ENCODE measurements at places on chromosomes 11 and 22. TPM values are rescaled to one million over a fixed set of nuclear protein-coding genes. Genes with fewer than 3 reads are reported as not detected.
A peak's percentile ranks its signal among the peaks of the same experiment; 100 is the strongest.

DNA sequence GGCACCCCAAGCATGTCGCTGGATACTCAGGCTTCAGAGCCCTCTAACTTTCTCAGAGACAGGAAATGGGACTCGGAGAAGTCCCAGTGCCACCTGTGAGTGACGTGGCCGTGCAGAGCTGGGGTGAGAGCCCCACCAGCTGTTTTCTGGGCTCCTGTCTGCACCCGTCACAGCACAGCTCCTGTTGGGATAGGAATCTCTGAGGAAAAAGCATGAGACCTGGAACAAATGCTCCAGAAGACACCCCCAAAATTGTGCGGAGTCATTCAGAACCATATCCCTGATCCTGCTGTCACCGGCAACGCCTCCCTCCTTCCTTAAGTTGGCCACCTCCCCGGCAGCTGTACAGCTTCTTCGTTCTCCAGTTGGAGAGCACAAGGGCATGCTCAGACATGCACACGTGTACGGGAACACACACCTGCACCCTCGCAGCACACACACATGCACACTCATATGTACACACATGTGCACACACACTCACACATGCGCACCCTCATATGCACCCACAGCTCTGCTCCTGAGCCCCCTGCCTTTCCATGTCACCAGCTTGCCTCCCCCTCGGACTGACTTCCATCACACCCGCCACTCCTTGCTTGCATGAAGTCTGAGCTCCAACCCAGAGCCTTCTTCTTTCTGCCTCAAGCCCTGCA lies 1430.0 kb downstream of the BRD1 start:
- no peaks in the 10 kb centered on the region for H3K27me3 ChIP-seq
- no peak for DNase-seq
- no peaks in the 10 kb centered on the region for H3K4me1 ChIP-seq

TLCD5 gene
- 4.4 TPM for polyA plus RNA-seq

DNA sequence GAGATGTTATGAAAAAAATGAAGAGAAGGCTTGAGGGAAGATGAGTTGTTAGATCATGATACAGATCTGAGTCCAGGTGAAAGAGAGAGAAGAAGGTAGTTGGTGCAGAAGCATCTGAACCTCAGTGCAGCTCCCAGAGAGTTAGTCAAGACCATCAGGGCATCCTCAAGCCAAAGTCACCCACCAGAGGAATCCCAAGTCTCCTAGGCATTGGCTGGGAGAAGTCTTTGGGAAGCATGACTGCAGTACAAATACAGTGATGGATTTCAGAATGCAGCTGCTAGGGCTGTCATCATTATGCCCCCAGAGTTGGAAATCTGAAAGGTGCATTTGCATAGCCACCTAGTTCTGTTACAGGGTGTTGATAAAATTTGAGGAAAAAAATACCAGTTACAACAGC lies 59.7 kb upstream of the GALNT18 start:
- no peaks in the 10 kb centered on the region for H3K36me3 ChIP-seq
- DNase-seq = no peak
- no peaks in the 10 kb centered on the region for H3K27me3 ChIP-seq

DNA sequence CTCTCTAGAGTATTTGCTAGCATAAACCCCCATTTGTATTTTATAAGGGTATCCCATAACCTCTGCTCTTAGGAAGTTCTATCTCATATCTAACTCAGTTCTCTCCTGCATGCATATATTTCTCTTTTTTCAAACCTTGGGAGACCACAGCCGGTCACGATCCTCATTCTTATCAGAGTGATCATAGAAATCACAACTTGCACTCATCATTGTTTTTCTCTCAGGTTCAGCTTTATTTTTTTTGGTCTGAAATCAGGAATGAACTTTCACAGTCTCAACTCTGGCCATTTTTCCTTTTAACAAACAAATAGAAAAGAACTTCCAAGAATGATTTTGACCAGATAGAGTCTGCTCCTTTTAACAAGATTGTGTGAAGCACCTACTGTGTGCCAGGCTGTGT lies 98.6 kb upstream of the BLID start:
- DNase-seq = no peak
- no peaks in the 10 kb centered on the region for H3K27me3 ChIP-seq
- H3K4me3 ChIP-seq = no peak overlapping the region
- no peaks in the 10 kb centered on the region for H3K4me1 ChIP-seq
- H3K27ac ChIP-seq = no peak overlapping the region

DNA sequence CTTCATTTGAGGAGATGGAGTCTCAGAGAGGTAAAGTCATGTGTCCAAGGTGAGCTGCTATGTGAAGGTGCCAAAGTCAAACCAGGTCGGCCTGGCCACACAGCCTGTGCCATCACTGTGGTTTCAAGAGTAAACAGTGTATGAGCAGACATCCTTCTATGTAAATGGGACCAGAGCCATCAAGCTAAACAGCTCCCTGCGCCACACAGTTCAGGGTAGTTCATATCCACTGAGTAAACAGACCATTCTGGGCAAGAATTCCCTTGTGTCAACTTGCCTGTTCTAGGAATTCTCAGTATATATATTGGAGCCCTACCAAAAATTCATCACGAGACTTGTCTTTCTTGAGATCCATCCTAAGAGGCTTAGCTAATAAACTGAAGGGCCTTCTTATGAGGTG lies 77.5 kb downstream of the AMOTL1 start:
- no peak overlapping the region for H3K4me3 ChIP-seq
- no peaks in the 10 kb centered on the region for H3K4me1 ChIP-seq
- DNase-seq = no peak
- peaks cover 13% of the 10 kb centered on the region for H3K36me3 ChIP-seq
- no peaks in the 10 kb centered on the region for H3K27me3 ChIP-seq
- no peak overlapping the region for H3K27ac ChIP-seq

DNA sequence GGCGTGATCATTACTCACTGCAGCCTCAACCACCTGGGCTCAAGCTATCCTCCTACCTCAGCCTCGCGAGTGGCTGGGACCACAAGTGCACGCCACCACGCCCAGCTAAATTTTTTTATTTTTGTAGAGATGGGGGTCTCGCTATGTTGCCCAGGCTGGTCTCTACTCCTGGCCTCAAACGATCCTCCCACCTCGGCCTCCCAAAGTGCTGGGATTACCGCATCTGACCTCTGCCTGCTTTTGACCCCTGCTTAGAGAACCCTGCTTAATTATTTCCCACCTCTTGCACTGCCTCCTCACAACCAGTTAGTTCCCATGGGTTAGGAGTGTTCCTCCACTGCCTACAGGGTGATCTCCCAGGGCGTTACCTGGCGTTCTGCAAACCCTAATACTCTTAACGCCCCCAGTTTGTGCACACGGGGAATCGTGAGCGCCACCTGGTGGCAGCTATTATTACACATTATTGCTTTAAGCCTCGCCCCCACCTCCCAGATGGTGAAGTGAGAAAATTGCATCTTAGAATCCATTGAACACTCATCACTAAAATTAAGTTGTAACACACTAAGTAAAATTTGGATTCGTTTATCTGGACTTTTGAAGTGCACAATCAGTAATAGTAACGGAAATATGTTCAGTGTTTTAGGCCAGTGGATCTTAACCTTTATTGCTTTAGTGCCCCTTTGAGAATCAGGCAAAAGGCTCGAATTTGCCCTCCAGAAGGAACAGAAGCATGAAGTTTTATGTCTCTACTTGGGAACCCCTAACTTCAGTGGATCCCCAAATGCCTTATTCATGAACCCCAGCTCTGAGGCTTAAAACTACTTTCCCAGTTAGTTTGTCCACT lies 61.4 kb upstream of the ASPHD2 start:
- peak; percentile 23 for DNase-seq
- no peaks in the 10 kb centered on the region for H3K27me3 ChIP-seq
- no peaks in the 10 kb centered on the region for H3K36me3 ChIP-seq
- H3K4me1 ChIP-seq = no peaks in the 10 kb centered on the region
- no peak overlapping the region for H3K4me3 ChIP-seq
- H3K27ac ChIP-seq = no peak overlapping the region

DNA sequence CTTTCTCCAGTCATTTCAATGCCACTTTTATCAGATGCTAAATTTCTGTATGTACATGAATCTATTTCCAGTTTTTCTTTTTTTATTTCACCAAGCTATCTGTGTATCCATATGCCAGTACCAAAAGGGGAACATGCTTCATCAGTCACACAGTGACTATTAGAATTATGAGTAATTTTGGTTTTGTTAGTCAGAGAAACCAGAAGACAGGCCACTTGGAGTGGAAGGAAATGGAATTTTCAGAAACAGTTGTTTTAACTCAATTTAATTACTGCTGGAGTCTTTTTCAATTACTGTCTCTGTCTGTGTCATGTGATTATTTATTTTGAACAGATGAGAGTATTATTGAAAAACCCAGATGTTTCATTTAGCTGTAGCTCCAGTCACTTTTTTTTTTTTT lies 84.6 kb upstream of the ANO3 start:
- H3K4me1 ChIP-seq = no peaks in the 10 kb centered on the region
- DNase-seq = no peak
- H3K4me3 ChIP-seq = no peak overlapping the region
- no peaks in the 10 kb centered on the region for H3K27me3 ChIP-seq

DNA sequence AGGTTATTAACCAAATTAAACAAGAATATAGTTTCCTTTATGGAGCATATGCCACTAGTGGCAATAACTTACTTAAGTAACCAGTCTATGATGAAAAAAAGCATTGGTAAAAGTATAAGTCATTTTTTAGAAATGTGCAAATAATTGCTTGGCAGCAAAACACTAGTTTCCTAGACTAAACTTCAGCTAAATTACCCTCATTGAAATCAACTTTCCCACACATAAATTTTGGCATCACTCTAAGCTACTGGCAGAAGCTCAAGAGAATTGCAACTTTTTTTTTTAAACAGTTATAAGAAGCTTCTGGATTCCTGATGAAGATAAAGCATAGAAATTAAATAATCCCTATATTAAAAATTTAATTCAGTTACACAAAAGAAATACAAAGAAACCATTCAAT lies 12.5 kb downstream of the CCDC34 start:
- H3K4me1 ChIP-seq = peaks cover 9% of the 10 kb centered on the region
- H3K4me3 ChIP-seq = no peak overlapping the region
- no peaks in the 10 kb centered on the region for H3K36me3 ChIP-seq
- DNase-seq = no peak

KDM4E gene
- polyA plus RNA-seq = not detected

Measured in small intestine (tissue), 16 donors.